Putamen (tissue), 1 donor: ENCODE measurements at places on chromosomes 5 and 9.

- DNase-seq, result no peak
Observed at GRCh38 chr9:93900971-93901861, 53.9 kb downstream of the BARX1 start.

- DNase-seq, result no peak
Observed at GRCh38 chr9:37639841-37640240, 10.9 kb upstream of the FRMPD1 start.

DNA sequence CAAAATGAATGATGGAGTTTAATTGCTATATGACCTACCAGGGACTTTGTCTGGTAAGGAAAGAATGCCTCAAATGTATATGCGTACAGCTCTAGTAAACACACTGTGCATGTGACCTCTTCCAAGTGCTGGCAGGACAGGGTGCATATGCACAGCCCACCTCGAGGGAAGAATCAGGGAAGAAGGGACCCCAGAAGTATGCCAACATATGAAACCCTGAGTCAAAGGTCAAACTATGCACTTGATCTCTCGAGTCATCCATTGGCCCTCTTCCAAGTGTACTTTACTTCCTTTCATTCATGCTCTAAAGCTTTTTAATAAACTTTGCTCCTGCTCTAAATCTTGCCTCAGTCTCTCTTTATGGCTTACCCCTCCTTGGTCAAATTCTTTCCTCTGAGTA lies 804.6 kb upstream of the COX7C start:
- DNase-seq, result no peak

- peak; percentile 31 for DNase-seq
Observed at GRCh38 chr9:99660191-99660636, 161.5 kb upstream of the NR4A3 start.

DNA sequence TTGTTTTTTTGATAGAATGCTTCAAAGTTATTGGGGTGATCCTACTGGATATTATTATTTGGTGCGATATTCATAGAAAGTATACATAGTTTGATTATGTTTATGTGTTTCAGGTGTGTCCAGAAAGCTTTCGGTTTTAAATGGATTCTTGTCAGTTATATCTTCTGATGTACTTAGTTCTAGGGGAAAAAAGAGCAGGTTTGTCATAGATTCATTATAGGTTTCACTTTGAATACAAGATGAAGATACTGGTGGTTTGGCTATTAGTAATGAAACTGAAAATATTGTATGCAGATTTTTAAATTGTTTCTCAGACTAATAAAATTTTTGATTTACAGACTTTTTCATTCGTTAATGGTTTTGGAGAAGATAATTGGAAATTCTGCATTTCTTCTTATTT lies 98.9 kb downstream of the MAN2A1 start:
- no peak for DNase-seq

DNA sequence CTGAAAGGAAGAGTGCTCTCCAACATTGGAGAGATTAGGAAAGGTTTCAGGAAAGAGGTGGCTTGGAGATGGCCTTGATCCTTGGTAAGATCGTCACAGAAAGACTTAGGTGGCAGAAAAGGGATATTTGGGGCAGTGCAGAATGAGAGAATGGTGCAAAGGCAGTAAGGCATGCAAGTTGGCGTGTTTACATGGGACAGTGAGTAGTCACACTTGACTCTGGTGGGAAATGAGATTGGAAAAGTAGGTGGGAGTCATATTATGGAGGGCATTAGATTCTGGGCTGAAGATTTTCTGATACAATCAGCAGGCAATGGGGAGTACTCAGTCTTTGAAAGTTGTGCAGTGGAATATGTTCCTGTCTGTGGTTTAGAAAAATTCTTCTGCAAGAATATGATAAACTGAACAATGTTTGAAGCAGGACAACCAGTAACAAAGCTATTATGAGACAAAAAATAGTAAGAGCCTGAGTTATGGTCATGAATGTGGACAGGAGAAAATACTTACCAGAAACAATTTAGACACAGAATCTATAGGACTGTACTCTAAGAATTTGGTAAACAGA lies 76.2 kb upstream of the ANKRD55 start:
- DNase-seq, result no peak

DNA sequence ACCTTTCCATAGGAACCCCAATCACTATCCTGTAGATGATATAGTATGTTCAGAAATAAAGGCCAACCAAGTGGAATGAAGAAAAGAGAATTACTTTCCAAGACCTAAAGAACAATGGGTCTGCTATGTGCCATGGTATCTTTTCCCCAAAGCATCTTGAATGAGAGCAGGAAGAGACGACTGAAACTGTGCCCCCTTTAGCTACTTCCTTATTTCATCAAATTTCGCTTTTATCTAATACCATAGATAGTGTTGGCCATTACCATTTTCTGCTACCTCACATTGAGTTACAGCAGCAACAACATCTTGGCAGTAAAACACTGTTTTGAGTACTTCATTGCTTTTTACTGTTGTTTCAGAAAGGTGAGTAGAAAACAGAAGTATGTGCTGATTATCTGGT lies 266.6 kb downstream of the CD180 start:
- DNase-seq, result no peak

DNA sequence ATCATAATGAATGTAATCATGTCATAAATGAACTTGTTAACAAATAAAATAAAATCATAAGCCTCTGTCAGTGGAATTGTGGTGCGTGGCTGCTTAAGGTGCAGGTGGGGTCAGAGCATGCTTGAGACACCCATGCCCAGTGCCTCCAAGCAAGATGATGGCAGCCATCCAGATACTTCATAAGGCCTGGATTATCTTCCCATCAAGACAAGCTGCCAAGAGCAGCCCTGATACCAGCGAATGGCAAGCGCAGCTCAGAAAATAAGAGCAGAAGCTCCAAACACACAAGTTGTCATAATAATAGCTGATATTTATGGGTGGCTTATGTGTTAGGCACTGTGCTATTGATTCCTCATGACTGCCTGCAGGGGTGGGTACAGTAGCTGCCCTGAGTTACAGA lies 21.8 kb upstream of the LMX1B start:
- DNase-seq, result no peak

- DNase-seq, result no peak
Observed at GRCh38 chr5:106843812-106844416, 826.8 kb downstream of the EFNA5 start.

DNA sequence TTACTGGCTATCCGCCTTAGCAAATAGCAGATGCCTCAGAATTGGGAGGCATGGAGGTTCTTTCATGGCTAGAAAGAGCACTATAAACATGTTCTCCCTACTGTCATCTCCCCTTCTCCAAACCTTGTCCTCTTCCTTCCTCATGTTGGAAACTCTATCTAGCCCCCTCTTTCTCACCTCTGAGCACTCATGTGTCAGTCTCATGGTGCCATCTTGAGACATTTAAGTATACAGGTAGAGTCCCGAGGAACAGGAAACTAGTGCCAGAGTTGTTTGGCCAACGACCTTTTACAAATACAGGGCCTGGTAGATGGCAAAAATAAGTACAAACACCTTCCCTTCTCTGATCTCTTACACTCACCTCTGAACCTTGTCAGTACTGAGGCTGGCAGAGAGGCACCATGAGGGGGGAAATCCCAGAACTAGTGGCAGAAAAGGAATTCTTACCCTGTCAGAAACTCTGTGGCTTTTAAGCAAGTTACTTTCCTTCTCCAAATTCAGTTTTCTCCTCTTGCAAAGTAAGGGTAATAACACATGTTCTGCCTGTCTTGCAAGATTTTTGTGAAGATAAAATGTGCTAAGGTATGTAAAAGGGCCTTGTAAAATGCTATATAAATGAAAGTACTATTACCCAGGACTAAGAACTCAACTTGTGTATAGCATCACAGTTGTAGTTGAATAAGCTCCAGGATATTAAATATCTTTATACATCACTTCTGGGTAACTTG lies 94.1 kb upstream of the SNX2 start:
- DNase-seq, result no peak

DNA sequence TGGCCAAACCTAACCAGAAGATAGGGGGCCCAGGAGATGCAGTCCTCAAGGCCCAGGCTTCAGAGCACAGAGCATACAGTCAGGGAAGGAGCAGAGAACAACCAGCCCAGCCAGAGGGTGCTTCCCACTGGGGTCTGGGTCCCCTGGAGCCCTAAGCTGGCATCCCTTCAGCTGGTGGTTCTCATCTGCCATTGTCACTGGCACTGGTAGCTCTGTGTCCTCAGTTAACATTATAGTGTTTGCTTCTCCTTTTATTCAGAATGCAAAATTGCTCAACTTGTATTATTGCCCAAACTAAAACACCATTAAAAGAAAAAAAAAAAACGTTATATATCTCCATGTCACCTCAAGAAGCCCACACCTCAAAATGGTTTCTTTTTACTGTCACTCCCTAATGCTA lies 219.2 kb downstream of the ENC1 start:
- DNase-seq, result no peak

DNA sequence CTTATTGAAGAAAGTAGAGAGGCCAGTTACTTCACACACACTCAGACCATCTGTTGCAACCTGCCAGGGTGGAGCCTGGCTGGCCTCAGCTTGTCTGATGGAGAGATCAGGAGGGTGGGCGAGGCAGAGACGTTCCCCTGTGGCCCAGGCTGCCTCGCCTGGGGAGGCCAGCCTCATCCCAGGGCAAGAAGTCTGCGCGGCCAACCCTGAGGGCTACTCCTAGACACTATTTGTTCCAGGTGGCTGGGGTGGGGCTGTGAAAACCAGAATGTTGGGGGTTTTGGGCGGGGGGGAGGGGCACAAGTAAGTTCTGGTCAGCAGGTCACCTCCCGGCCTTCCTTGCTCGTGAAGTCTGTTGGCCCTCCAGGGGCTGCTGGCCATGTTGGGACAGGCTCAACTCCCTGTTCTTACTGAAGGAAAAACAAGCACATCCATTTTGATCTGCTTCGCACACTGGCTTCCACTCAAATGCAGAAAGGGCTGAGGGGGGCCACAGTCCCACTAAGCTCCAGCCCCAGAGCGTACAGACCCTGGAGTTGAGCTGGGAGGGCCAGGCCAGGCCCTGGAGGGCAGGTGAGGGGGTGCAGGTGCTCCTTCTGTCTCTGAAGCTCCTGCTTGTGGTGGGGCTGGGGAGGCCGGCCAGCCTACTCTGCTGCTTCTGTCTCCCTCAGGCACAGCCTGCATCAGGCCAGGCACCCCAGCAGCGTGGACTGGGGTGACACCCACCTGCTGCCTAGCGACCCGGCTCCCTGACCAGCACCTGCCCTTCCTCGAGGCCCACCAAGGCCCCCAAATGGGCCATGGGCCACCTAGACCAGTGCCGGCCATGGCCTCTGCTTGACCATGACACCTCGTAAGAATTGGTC lies 46.6 kb downstream of the SECISBP2 start:
- no peak for DNase-seq

DNA sequence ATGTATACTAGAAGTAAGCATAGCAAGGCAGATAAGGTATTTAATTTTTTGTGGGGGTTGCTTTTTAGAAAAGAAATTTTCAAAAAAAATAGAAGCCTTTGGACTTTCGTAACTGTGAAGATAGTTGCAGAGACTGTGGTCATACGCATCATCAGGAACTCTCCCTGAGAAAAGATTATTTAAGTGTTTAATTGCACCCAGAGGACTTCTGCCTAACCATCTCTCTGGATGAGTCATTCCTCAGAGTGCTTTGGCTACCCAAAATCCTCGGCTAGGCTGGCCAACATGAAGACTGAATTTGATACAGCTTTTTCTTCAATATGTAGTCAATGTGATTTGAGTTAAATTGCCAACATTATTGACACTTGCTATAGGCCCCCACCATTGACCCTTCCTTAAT lies 296.4 kb downstream of the TLR4 start:
- no peak for DNase-seq
